Hippocampal formation (tissue), 2 donors: ENCODE measurements at places on chromosomes 6 and 20.
A peak's percentile ranks its signal among the peaks of the same experiment; 100 is the strongest.

- no peak for DNase-seq
These were observed 48.5 kb upstream of the CCDC167 start for GRCh38 chr6:37548067-37548674.

DNA sequence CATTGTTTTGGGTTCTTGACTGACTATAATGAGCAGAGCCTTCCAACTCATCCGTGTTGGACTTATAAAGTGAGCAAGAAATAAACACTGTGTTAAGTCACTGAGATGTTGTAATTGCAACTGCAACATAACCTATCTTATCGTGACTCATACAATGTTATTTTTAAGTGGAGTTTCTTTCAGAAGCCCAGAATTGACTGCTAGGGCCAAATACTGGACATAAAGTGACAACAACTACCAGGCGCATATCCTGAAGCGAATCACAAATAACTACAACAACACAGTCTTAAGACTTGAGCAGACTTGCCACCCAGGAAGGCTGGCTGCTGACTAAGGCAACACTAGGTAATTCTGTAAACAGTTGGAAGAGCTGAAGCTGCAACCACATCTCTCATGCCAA, 326.6 kb downstream of the COL12A1 start:
- no peak for DNase-seq

DNA sequence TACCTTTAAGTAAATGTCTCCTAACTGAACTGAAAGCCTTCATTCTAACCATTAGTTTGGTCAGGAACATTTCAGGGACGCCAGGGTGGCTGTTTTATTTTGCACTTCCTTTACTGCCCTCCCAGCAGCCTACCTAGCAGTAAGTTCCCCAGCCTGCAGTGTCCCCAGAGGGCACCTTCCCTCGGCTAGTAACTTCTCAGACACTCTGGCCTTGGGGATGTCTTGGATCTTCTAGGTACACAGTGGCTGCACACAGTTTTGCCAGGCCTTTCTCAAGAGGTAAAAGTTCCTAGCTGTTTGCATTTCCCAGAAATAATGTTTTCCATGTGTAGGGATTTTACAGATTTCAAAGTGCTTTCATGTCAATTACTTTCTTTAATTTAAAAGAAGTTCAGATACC, 378 bp upstream of the LAMA2 start:
- peak; percentile 1 for DNase-seq

GRCh38 chr20:12927489-12927888, 81.3 kb upstream of the SPTLC3 start:
- no peak for DNase-seq

GRCh38 chr6:50555982-50556381, 157.3 kb upstream of the TFAP2D start:
- no peak for DNase-seq

GRCh38 chr6:140230282-140230681, 855.8 kb upstream of the CITED2 start:
- no peak for DNase-seq
